ENCODE measurements at places on chromosomes 11 and 22.

DNA sequence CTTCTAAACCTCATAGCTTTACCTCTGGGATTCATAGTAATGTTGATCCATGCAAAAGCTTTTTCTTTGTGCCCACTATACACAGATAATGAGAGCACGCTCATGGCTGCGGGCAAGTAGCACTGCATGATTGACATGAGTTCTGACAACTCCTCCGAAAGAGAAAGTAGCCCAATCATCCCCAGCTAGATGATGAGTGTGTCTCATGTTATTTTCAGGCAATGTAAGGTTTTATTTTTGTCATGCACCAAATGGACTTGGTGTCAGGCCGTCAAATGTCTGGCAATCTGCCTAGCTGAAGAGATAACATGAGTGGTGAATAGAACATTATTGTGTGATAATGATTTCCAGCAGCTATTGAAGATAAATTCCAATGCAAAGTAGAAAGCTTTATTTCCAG, 662.6 kb downstream of the NTM start:
- DNase-seq, result no peak

- DNase-seq, result no peak
Observed at GRCh38 chr11:113481226-113481625, 6.0 kb upstream of the DRD2 start.

DNA sequence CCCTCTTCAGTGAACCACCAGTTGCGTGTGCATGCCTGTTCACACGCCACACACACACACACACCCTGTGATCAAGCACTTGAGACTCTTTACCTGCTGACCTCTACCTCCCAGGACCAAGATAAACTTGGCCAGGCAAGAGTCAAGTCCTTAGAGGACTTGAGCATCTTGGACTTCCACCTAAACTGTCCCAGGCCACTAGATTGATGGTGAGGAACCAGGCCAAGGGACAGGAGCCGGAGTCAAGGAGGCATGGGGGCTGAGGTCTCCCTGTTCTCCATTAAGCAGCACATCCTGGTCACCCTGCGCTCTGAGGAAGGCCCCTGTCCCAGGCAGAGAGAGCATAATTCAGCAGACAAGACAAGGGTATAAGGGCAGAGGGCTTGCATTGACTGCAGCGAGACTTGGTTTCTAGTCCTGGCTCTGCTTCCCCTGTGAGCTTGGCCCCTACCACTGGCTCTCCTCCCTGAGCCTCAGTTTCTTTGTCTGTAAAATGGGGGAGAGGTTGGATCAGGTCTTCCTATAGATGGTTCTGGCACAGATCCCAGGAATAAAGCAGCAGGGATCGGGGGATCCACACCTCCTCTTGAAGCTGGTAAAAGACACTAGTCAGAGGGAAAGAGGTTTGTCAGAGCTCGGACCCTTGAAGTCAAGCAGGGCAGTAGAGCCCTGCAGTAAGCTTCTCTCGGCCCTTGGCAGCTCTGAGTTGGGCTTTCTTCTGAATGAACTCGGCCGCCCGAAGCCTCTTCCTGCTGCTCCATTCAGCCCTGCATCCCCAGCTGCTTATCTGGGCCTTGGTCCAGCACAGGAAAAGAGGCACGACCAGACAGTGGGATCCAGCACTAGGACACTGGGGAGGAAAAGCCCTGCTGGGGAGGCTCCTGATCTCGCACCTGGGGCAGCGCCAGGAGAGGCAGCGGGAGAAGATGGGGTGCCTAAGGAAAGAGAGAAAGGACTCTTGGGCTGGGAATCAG, 2.0 kb downstream of the CREB3L1 start:
- no peak for DNase-seq

GRCh38 chr22:42282943-42283277, 12.5 kb upstream of the TCF20 start:
- DNase-seq, result no peak

GRCh38 chr22:22408731-22409696, 99.5 kb downstream of the ZNF280B start:
- no peak for DNase-seq

- no peak for DNase-seq
Observed at GRCh38 chr11:116703421-116703820, 69.4 kb downstream of the BUD13 start.

GRCh38 chr11:134762248-134763029, 350.4 kb upstream of the B3GAT1 start:
- no peak for DNase-seq

DNA sequence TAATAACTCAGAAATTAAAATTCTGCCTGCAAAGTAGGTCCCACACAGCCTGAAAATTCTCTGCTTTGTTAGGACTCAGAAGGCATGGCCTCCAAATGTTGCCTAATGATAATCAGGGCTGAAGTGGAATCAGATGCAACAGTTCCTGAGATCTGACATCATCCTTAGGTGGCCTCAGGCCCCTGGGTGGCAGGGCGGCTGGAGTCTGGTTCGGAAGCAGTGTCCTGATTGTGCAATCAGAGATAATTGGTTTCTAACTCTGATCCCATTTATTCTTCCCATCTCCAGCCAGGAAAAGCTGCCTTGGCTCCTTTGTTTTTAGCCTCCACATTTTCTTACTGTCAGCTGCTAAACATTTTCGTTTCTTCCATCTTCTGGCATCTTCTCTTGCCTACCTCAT, 399.3 kb downstream of the OPCML start:
- DNase-seq, result no peak

DNA sequence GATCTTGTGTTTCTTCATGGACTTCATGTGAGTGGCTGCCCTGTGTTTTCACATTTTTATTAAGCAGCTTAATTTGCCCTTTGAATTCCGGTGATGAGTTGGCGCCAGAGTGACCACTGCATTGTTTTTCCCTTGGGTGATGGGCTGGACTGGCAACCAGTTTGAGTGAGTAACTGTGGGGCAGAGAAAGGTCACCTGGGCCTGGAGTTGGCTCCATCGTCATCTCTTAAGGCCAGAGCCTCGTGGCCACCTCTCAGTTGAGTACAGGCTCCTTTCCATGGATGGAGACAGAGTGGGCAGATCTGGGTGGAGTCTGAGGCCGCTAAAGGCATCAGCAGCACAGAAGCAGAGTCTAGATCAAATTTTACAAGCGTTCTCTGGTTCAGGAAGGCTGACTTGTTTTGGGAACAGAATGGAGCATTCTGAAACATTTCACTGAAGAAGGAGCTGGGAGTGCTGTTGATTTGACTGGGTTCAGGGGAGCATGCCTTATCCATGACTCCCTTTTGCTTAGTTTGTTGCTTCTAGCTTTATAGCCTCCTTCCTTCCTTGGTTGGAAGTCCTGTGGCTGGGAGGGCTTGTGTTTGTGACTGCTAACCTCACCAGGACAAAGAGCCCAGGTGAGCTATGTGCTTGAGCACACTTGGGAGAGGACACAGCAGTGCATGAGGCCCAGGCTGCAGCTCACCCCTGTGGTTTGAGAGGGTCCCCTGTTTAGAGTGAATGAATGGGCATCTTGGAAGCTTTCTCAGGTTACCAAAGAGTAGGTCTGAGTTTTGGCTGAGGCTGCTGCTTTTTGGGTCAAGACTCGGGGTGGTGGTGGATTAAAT, 7.8 kb downstream of the BCR start:
- no peak for DNase-seq

DNA sequence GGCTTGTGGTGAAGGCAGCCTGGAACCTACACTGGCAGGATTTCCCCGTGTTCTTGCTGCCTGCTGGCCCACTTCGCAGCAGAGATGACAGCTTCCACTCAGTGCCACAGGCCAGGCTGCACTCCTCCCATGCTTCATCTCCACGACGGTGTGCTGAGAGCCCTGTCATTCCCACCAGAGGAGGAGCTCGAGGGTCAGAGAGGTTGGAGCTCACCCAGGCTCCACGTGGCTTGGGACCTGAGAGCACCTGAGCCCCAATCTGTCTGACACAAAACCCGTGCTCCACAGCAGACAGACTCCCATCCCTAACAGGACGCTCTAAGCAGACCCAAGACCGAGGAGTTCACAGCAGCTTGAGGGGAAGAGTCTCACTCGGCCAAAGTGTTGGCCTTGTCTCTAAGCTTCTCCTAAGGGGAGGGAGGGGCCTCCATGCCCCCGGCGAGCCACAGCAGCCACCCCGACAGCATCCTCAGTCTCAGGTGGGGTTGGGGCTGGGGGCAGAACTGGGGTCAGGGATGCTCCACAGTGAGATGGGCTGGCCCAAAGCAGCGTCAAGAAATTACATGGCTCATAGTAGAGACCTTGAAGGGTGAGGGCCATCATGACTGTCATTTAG, 10.7 kb downstream of the LRFN4 start:
- DNase-seq, result no peak

GRCh38 chr22:19821523-19822300, 33.0 kb downstream of the GNB1L start:
- DNase-seq, result no peak

GRCh38 chr11:776561-777287, 563 bp downstream of the GATD1 start:
- no peak for DNase-seq

DNA sequence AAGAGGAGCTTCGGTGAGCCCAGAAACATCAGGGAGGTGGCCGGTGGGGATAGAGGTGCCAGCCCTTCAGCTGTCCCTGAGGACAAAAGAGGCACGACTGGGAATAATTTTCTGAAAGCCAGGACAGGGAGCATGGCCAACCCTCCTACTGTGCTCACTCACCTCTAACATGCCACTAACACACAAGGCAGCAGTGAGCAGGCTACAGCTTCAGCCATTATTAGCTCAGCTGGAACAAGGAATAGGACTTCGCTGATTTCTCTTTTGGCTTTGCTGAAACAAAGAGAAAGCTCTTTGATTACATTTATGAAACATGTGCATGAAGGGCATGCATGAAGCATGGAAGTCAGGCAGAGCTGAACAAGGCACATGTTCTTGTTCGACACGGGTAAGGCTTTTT, 12.1 kb upstream of the OR10A5 start:
- no peak for DNase-seq

DNA sequence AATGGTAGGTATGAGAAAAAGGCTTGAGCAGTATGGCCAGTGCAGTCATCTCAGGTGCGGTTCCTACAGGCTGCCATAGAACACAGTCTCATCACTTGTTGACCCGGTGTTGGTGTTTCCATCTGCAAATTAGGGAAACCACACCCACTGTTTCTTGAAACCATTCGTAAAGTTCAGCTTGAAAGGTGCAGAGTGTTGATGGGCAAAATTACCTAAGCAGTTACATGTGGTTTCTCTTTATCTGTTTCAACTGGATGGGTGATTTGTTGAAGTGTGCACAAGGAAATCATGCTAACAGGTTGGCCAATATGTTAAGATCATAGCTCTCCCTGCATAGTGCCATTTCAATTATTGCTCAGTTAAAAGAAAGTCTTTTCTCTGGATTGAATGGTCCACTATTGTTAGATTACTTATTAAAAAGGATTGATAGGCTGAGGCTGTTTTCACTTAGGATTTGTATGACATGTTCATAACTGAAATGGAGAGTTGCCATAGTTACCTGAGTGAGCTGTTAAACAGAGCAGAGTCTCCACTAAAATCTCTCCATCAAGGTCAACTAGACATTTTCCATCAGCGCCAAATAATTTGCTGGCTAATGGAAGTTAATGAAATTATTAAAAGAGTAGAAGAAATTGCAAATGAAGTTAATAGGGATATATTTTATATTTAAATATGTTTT, 203.1 kb upstream of the MTMR2 start:
- DNase-seq, result no peak

GRCh38 chr11:133930767-133931448, 25.9 kb downstream of the IGSF9B start:
- no peak for DNase-seq

GRCh38 chr11:35288309-35288708, 131.0 kb downstream of the SLC1A2 start:
- DNase-seq, result no peak

GRCh38 chr11:75246006-75246670, 5.6 kb downstream of the TPBGL start:
- DNase-seq, result no peak

DNA sequence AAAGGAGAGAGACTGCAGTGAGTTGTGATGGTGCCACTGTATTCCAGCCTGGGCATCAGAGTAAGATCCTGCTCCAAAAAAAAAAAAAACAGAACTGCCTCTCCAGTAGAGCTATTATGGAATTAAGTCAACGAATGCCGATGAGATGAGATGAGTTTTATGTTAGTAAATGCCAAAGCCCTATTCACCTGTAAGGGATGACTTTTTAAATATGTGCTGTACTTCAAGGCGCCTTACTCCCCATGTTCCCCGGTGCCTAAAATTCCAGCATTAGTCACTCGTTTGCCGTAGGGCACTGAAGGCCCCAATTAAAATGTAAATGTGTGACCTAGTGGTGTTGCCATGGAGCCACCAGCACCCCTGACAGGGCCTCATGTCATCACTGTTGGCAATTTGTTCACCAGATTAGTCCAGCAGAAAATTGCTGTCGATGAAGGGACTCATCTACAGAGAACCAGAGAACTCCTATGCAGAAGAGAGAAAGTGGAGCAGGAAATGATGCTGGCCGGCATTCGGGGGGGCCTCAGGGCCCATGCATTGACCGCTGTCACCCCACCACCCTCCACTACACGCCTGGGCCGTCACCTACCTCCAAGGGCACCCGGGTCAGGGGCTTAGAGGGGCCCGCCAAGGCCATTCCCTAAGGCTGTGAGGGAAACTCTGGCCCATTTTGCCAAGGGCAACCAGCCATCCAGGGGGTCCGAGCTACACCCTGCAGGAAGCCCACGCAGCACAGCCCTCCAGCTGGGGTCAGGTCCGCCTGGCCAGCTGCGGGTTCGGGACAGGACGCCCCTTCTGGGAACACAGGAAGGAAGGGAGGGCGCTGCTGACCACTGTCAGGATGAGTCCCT, 17.8 kb downstream of the LIF start:
- no peak for DNase-seq

DNA sequence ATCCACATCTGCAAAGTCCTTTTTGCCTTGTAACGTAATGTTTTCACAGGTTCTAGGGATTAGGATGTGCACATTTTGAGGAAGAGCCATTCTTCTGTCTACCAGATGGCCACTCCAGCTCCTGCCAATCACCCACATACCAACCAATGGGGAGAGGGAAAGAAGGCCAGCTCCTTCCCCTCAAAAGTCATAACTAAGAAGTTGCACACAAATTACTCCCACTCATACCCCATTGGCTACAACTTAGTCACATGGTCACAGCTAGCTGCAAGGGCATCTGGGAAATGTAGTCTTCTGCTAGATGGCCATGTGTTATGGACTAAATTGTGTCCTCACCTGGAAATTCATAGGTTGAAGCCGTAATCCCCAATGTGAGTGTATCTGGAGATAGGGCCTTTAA, 15.4 kb upstream of the MYOD1 start:
- no peak for DNase-seq

GRCh38 chr11:57403802-57404147, 13.3 kb upstream of the PRG2 start:
- no peak for DNase-seq

DNA sequence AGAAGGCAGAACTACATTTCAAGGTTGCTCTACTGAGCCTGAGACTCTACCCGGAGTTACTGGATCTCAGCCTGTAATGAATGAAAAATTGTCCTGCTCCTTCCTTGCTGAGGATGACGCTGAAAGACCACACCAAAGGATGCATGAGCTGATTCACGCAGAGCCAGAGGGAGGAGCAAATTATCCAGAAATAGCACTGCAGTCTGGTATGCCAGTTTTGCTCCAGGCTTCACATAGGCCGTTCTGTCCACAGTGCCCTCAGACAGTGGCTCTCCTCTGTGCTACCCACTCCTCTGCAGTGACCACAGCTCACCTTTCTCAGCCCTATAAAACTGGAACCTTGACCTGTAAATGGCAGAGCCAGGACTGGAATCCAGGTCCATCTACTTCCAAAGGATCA, 79.3 kb upstream of the GALNT18 start:
- no peak for DNase-seq

- DNase-seq, result no peak
Observed at GRCh38 chr22:43308060-43308830, 34.9 kb downstream of the SCUBE1 start.

Data from activated effector memory CD4-positive, alpha-beta T cell treated with Interleukin-2 at 50 U/mL for 16 hours (primary cell).